ENCODE measurements at places on chromosomes 1 and 21.
A peak's percentile ranks its signal among the peaks of the same experiment; 100 is the strongest.

- no peak for DNase-seq
Measured at GRCh38 chr1:245583575-245584330, 429.0 kb downstream of the KIF26B start.

- no peak for DNase-seq
Measured at GRCh38 chr21:39175665-39176064, 7.6 kb downstream of the PSMG1 start.

GRCh38 chr1:174157157-174157806, 2.0 kb upstream of the RABGAP1L start:
- DNase-seq: no peak

DNA sequence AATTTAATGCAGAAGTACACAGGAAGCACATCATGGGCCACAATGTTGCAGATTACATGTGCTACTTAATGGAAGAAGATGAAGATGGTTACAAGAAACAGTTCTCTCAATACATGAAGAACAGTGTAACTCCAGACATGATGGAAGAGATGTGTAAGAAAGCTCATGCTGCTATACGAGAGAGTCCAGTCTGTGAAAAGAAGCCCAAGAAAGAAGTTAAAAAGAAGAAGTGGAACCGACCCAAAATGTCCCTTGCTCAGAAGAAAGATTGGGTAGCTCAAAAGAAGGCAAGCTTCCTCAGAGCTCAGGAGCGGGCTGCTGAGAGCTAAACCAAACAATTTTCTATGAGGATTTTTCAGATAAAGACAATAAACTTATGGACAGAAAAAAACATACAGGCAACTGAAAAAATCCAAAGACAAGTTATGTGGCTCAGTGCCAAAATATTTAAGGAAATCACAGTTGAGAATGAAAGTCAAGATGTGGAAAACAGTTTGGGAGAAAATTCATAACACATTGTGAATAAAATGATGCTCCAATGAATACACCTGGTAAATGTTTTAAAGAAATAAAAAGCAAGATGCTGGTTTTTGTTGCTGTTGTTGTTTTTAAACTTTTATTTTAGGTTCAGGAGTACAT, 2.8 kb upstream of the ZNF644 start:
- no peak for DNase-seq

DNA sequence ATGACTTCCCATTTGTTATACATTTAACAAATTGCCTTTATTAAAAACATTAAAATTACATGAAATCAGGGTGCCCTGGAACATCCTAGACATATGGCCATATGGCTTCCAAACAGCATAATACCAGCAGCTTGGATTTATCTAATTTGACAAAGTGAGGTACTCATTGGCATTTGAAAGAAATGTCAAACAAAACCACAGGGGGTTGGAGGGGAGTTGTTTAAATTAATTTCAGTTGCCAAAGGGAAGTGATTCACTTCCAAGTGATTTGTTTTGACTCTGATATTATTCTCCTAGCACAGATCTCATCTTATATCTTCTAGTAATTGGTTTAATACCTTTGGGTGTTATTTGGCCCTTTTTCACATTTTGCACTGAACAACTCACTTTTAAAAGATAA, 24.5 kb upstream of the POU2F1 start:
- DNase-seq: no peak

DNA sequence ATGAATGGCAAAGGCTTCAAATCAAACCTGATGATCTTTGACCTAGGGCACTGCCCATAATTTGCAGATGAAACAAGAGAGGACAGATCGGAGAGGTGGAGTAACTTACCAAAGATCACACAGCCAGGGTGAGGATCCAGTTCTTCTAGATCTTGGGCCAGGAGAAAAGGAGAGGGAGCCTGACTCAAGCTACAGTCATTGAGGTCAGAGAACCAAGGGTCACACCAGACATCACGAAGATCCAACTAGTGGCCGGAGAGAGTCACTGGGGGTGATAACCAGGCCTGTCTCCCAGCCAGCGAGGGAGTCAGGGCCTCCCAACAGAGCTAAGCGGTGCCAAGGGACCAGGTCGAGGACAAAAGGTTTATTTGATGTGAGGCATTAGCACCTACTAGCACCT, 115.0 kb downstream of the RIPK4 start:
- no peak for DNase-seq

GRCh38 chr1:117834416-117834815, 95.0 kb downstream of the GDAP2 start:
- no peak for DNase-seq

GRCh38 chr1:72010094-72010431, 272.3 kb downstream of the NEGR1 start:
- no peak for DNase-seq

GRCh38 chr1:13548281-13548680, 34.5 kb upstream of the LRRC38 start:
- no peak for DNase-seq

DNA sequence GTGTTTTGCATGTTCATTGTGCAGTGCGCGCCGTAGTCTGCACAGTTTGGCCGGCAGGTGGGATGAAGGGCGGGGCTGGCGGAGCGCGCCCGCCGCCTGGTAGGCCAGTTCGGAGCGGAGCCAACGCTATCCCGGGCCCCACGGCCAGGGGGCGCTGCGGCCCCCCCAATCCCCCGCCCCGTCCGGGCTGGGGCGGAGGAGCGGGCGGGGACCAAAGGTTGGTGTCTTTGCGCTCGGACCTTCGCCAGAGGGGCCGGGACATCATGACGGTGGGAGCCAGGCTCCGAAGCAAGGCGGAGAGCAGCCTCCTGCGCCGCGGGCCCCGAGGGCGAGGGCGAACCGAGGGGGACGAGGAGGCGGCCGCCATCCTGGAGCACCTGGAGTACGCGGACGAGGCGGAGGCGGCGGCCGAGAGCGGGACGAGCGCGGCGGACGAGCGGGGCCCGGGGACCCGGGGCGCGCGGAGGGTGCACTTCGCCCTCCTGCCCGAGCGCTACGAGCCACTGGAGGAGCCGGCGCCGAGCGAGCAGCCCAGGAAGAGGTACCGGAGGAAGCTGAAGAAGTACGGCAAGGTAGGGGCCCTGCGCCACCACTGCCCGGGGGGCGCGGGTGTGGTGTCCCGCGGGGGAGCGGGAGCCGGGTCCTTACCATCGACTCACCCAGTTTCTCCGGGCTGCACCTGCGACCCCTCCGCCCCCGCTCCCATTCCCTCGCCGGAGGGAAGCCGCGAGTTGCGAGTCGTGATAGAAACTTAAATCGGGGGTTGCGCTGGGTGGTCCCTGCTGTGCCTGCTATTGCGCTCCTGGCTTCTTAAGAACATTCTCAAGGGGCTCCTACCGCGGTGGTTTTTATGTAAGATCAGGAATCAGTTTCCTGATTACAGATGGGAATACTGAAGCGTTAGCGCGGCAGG, at the start of gene C1orf115:
TSS of gene C1orf115 (plus strand) at position 224 of the 913 bp plus-strand sequence. CDS start at position 264, 40 bp downstream.
- peak; percentile 74 for DNase-seq

GRCh38 chr1:200438911-200439310, 29.1 kb upstream of the ZNF281 start:
- no peak for DNase-seq

DNA sequence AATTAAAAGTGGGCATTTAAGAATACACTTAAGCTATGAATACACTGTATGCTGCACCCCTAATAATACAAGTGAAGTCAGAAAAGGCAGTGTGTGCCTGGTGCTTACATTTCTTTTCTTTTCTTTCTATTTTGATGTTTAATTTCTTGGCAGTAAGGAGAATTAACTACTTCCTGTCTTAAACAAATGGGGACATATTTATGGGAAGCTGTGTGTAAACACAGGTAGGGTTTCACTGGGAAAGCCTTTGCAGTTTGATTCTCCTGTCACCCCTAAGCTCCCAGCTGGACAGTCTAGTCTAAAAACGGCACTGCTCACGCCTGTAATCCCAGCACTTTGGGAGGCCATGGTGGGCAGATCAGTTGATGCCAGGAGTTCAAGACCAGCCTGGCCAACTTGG, 146.0 kb downstream of the MIS18A start:
- DNase-seq: no peak

DNA sequence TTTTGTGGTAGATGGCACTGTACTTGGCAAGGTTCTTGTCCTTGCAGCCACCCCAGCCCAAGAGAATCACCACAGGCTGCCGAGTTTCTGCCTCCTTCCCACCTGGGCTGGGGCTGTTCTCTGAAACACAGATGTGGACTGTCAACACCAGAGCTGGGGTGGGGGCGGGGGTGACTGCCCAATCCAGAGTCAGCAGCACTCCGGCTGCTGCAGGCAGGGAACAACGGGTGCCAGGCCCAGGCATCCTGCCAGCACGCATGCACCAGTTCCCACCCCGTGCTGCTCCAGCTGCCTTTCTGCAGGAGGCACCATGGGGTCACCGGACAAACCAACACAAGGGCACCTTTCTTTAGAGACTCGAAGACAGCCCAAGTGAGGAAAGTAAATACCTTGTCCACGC, 14.1 kb downstream of the TMEM53 start:
- no peak for DNase-seq

- no peak for DNase-seq
Measured at GRCh38 chr1:26290122-26290881, 10.4 kb downstream of the SH3BGRL3 start.
